NCI-H1092 (cell line): ENCODE measurements at places on chromosomes 6 and 20.

DNA sequence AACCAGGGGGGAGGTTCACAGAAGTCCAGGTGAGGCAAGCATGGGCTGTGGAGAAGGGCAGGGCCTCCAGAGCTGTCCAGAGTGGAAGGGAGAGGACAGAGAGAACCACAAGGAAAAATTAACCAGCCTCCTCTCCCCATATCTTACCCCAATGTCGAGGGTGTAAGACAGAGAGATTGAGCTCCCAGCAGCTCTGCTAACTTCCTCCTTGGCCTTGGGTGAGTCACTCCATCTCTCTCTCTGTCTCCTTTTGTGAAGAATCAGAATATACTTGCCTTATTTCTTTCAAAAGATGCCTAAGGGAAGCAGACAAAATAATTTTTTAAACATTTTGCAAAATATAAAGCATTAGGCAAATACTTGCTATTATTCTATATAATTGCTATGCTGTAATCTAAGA, 58.3 kb upstream of the IYD start:
- DNase-seq: no peak

DNA sequence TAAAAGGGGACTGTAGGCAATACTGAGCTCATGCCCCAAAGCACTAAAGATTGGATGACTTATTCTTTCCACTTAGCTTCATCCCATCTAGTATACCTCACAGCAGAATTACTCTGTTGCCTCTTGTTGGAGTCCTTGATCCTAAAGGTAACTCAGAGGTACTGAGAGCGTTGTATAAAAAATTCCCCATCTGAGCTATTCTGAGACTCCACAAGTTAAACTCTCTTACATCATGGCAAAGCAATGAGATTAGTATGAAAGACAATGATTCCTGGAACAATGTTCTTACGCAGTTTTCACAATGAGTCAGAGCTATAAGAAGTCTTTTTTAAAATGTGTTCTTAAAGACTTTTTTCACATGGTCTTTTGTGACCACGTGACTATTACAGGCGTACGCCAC, 370.1 kb downstream of the ADGRB3 start:
- no peak for DNase-seq

- no peak for DNase-seq
These were observed 95.5 kb downstream of the ZFP64 start for GRCh38 chr20:52096117-52096516.

DNA sequence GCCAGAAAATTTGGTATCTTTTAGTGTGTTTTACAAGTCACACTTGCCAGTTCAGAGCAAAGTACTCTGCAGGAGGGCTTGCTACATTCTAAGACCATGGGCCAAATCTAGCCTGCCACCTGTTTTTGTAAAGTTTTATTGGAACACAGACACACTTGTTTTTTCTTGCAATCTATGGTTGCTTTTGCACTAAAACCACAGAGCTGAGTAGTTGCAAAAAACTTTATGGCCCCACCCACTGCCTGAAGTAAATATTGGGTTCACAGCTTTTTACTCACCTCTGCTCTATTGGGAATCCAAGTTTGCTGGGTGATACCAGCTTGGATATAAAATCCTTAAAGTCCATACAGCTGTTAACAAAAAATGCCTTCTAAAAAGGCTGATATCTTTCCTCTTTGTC, 109.0 kb downstream of the ZFP64 start:
- no peak for DNase-seq

- no peak for DNase-seq
These were observed 6.3 kb downstream of the HMGN4 start for GRCh38 chr6:26544473-26544872.

- no peak for DNase-seq
These were observed 97.5 kb downstream of the CDH4 start for GRCh38 chr20:61349447-61350165.

DNA sequence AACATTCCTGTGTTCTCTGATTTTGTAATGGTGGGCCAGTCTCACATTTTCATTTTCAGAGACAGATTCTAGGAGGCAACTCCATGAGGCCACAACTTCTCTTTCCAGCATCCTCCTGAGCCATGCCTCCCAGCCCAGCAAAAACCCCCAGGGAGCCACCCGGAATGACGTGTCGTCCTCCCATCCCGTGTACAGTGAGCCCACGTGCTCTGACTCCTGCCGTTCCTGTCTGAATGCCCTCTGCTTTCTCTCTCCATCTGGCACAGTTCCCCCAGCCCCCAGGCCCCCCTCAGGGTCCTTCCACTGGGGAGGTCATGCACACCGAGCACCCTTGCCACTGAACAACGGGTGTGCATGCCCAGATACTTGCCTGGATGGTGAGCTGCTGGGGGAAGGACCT, 38.0 kb downstream of the C20orf203 start:
- no peak for DNase-seq

DNA sequence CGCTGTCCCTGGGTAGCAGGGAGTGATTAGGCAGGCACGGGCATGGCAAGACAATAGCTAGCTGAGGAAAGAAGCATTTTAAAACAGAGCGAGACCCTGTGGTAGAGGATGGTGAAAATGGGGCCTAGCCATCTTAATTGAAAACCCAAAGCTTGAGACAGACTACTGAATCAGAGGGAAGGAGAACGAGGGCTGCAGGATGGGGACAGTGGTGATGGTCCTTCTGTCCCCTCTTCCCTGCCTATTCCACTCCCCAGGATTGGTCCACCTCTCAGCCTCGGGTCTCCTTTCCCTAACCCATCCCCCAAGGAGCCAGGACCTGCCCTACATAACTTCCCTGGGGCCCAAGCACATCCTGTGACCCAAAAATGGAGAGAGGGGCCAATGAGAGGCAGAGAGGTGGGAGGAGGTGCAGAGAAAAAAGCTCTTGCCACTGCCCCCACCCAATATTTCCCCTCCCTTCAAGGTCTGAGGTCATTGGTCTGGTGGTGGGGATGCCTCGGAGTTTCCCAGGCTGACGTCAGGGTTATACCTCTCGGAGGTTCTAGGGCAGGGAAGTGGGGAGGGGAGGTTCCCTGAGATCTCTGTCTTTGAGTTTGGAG, 884 bp upstream of the CUTA start:
- DNase-seq: no peak

DNA sequence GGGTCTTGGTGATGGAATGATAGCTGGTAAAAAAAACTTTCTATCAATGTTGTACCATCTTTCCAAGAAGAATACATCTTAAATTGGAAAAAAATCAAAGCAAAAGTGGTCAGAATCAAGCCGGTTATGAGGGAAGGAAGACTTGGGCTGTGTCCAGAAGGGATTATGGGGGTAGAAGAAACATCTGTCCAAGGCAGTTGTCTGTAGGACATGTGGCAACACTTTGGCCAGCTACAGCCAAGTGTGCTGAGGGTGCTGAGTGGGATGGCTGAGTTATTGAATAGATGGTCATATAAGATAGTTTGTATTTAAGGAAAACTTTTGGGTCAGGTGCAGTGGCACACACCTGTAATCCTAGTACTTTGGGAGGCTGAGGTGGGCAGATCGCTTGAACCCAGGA, 38.4 kb downstream of the INSM1 start:
- no peak for DNase-seq

GRCh38 chr20:8175741-8176675, 43.9 kb downstream of the PLCB1 start:
- no peak for DNase-seq

DNA sequence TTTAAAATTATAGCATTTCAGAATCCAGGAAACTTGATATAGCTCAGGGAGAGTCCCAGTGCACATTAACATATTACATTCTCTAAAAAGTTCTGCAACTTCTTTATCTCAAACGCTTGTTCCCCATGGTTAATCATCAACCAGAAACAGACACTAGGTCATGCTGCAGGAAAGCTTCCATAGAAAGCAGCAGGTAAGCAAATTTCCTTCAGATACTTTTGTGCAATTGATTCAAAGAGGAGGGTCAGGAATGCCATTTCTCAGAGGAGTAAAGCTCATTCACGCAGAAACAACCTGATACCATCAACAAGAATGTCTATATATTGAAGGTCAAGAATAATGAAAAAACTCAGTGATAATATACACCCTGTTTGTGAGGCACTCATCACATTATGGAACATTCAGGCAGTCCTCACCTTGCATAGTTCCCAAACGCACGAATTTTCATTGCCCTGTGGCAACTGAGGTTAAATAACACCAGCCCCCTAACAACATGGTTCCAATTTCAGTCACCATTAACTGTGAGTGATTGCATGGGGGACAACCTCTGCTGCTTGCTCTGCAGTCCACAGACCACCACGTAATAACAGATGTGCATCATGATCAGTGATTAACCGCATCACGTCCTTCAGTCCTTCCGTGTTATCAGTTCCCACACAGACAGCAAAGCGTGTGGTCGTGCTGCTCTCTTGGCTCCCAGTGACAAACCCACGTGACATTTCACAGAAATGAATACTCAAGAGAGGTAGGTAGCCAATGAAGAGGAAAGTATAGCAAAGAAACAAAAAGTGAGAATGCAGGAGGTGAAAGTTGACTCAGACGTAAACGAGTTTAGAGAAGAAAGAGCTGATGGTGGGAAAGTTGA, 95.7 kb downstream of the LY86 start:
- DNase-seq: no peak

DNA sequence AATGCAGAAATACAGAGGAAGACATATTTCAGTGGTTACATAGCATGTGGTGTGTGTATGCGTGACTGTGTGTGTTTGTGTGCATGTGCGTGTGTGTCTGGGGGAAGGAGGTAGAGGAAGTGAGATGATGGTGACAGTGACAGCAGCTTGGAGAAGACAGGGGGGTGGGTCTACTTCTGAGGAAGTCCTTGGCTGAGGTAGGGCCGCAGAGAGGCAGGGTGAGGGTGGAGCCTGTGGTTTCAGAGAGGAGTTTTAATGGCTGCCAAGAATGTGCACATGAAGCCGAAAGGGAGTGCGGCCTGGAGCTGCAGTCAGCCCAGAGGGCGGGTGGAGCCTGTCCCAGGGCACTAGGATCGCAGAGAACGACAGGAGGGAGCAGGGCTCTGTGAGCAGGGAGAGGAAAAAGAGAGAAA, 22.7 kb upstream of the RNF24 start:
- no peak for DNase-seq

DNA sequence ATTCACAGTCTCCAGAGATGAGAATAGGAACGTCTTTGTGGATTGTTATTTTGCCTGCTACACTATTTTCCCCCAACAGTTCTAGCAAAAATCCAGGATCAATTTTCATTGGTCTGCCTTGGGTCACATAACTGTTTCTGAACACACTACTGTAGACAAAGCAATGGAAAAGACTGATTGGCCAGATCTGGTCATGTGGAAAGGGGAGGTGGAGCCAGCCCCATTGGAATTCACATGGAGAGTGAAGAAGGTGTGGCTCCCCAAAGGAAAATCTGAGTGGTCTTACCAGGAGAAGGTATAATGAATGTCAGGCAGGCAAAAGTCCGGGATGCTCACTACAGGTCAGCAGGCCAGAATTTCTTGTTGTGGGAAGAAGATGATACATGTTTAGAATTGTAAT, 9.5 kb upstream of the TP53RK start:
- DNase-seq: no peak

DNA sequence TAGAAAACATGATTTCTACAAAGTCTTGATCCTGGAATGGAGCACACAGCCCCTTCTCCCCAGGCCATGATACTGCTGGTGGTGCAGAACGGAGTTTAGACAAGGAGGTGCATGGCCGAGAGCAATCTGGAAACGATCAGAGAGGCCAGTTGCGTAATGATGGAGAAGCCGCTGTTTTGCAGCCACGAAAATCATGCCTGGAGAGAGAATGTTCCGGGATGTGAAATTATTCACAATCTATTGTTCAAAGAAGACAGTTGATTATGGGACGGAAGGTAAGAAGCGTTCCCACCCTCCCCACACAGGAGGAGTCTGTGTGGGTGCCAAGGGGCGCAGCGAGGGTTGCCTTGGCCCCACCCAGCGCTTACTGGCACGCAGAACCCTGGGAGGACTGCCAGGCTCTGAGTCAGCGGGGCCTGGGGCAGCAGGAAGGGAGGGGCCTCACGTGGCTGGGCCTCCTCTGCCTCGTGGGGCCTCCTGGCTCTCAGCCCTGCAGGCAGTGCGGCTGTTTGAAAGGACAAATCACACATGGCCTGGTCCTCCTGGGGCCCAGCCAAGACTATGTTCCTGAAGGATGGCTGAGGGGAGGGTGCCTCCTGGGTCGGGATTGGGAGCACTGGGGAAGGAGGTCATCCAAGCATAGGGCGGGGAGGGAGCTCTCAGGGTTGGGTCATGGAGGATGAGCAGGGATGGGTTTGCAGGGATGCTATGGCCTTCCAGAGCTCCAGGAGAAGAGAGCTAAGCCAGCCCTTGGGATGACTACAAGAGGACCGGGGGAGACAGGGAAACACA, 8.7 kb upstream of the AP5S1 start:
- peak; percentile 94 for DNase-seq

GRCh38 chr6:156593127-156593526, 184.1 kb upstream of the ARID1B start:
- no peak for DNase-seq

- DNase-seq: no peak
These were observed 447.9 kb upstream of the PLCB4 start for GRCh38 chr20:8621001-8621400.

GRCh38 chr6:160462551-160463109, 114.5 kb downstream of the SLC22A3 start:
- no peak for DNase-seq

GRCh38 chr6:56430629-56431600, 183.5 kb upstream of the COL21A1 start:
- DNase-seq: no peak

DNA sequence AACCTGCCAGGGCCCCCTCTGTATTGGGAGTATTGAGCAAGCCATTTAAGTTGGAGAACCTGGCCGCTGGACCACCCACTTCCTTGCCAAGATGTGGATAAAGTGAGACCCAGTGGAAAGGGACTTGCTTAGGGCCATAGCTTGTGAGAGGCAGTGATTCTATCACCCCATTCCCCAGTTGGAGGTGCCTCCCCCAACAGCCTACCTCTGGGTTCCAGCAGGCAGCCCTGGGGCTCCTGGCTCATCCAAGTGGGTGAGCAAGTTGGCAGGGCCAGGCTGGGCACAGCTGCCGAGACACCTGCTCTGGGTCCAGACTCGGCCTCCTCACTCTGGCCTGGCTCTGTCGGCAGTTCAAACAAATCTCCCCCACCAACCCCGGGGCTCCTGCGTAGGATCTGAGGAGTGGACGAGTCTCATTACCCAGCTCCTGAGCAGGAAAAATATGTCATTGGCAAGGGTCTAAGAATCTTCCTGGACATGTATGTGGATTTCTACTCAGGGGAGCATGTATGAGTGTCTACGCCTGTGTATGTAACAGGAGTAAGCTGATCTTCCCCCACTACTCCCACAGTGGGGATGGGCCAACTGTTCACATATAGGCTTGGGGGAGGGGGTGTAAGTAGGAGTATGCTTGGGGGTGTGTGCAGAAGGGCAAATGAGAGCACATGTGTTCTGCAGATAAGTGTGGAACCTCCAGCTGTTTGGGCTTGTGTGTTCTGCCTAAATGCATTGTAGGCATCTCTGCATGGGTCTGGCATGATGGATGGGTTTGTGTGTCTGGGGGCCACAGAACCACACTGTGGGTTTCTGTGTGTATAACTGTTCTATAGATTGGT, 1.9 kb downstream of the ID1 start:
- DNase-seq: peak; percentile 60

- no peak for DNase-seq
These were observed 21.6 kb downstream of the NAPB start for GRCh38 chr20:23399568-23400241.

- no peak for DNase-seq
These were observed 55.4 kb downstream of the LAMA4 start for GRCh38 chr6:112199001-112199403.

GRCh38 chr6:154209555-154209954, 147.0 kb downstream of the IPCEF1 start:
- DNase-seq: no peak
